ENCODE measurements at places on chromosomes 7 and 10.
A peak's percentile ranks its signal among the peaks of the same experiment; 100 is the strongest.

GRCh38 chr10:43350156-43350555 lies 21.3 kb upstream of the FXYD4 start:
- no peak for DNase-seq

DNA sequence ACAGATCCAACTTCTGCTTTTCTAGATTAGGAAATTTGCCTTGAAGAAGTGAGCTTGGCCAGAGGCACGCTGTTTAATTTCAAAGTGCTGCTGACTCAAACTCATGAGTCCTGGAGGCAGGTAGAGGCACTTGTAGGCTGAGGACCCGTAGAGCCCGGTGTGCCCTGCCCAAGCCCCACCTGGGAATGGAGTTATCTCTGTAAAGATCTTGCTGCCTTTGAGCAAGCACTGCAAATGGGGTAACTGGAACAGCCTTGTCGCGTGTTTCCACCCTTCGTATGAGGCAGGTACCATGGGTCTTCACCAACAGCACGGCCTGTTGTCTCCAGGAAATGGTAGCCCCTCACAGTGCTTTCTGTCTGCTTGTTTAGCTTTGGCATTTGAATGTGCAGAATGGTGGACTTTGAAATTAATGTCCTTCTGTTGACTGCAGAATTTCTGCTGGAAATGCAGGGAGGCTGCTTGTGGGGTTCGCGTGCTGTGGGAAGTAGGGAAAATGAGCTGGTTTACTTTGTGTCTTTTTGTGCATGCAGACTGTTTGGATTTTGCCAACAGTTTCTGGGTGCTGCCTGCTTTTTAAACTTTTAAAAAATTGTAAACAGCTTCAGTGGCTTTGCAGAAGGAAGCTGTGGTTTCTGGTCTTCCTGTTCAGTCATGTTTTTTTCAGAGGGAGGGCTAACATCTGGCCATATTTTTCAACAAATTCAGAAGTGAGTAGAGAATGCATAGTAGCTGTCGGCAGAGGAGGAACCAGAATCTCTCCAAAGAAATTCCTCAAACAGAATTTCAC lies 27.2 kb downstream of the CCM2 start:
- no peak for DNase-seq

GRCh38 chr7:82566752-82567151 lies 123.2 kb upstream of the CACNA2D1 start:
- DNase-seq, result no peak

DNA sequence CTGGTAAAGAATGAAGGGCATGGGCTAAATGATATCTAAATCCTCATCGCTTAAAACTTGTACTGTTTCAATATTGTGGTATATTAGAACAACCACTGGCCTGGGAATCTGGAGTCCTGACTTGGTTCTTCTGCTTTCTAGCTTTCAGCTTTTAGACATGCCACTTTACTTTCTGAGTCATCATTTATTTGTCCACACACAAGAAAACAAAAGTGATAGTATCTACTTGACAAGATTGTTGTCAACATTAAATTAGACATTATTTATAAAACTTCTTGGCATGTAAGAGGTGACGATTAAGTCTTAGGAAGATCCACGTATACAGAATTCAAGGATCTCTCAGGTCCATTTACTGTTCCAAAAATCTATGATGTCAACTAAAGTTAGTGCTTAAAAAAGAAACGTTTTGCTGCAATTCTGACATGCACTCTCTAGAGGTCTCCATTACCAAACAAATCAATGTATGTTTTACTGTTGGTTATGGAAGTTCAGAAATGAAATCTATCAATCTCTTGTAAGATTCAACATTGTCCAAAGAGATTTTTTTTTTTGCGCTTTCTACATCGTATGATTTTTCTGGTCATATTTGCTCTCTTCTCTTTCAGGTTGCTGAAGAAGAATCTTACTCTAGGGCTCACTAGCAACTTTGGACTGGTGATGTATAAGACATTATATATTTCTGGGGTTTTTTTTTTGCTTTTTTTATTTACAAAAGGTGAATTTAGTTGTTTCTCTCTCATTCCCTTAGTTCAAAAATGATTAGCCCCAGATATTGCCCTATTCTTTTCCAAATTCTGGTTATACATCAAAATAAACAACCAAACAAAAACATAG lies 53.6 kb upstream of the DYNC1I1 start:
- DNase-seq, result no peak

GRCh38 chr10:101840741-101841453 lies 2.7 kb downstream of the KCNIP2 start:
- DNase-seq, result peak; percentile 84

DNA sequence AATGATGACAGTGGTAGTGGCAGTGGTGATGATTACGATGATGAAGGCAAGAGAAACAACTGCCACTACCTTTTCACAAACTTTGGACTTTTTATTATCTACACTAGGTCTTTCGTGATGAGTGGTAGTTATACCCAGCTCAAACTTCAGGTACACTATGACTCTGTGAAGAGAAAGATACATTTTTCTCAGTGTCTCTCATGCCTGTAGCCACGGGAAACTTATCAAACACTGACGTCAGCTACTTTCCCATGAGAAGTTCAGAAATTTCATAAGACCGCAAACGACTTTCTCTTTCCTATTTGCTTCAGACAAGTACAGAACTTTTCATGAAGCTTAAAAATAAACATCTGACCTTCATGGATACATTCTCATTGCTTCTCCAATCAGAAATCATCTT lies 57.0 kb downstream of the CALD1 start:
- no peak for DNase-seq

DNA sequence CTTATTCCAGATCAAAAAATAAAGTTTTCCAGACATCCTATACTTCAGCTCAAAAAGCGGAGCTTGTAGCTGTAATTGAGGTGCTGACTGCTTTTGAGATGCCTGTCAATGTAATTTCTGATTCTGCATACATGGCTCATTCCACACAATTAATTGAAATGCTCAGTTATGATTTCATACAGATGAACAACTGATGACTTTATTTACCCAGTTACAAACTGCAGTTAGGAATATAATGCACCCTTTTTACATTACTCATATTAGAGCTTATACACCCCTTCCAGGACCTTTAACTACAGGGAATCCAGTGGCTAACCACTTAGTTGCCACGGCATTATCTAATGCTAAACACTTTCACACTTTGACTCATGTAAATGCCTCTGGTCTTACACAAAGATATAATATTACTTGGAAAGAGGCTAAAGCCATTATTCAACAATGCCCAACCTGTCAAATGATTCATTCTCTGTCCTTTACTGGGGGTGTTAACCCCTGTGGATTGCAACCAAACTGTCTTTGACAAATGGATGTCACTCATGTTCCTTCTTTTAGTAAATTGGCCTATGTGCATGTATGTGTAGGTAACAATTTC lies 147.3 kb downstream of the ZNF33B start:
- DNase-seq, result no peak

- peak; percentile 14 for DNase-seq
Measured at GRCh38 chr10:118805146-118805545, 50.4 kb upstream of the CACUL1 start.

DNA sequence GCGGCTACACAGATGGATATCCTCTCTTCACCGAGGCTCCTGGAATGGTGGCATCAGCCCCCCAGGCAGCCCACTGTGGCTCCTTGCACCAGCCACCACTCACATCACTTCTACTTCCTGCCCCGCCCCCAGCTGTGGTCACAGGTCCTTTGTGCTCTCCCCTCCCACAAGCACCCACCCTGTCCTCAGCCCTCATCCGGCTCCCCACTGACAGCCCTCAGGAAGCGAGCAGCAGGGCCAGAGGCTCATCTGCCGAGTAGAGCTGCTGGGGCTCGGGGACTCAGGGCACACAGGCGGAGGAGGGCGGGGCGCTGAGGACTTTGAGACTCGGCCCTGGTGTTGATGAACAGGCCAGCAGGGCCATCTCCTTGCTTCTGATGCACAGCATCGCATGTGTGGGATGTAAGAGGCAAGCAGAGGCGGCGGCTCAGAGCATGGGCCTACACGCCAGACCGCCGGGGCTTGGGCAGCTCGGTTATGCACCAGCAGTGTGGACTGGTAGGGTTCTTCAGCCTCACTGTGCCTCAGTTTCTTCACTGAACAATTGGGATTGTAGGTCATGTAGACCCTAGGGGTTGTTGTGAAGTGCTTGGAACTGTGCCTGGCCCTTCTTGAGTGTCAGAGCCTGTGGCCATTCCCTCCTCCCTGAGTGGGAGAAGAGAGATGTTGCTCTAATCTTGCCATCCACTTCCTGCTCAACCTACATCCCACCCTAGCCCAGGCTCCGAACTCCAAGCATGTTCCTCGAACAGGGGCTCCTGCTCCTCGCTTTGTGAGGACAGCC lies at the start of gene PRF1:
Gene PRF1, minus strand, starts transcription at position 77 of the 784 bp plus-strand sequence. CDS start 1,839 bp downstream, outside the sequence.
- no peak for DNase-seq

- no peak for DNase-seq
Measured at GRCh38 chr10:101226491-101227428, 2.5 kb downstream of the LBX1 start.

DNA sequence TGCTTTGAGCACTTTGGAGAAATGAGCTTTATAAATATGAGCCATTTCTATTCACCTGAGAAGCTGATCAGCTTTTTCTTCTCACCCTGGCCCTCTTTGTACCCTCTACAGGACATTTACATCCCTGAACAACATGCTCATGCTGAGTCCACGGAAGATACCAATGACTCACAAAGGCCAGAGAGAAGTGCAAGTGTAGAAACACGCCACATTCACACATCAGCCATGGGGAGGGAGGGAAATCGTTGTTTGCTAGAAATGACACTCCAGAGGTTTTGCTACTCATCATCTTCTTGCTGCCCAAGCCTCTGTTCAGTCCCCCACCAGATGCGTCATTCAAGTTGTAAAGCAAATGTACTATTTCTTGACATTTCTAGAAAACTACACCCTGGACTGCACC lies 2.8 kb upstream of the UCN3 start:
- DNase-seq, result no peak

DNA sequence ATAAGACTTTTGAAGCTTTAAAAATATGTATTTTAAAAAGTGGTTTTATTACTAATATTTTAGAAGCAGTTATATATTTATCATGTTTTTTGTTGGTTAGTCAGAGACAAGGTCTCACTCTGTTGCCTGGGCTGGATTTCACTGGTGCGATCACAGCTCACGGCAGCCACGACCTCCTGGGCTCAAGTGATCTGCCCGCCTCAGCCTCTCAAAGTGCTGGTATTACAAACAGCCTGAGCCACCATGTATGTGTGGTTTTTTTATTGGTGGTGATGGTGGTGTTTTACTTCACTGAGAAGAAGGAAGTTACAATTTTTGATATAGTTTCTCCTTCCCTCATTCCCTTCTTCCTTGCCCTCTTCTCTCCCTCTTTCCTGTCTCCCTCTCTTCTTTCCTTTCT lies 13.4 kb downstream of the NHLRC2 start:
- no peak for DNase-seq

DNA sequence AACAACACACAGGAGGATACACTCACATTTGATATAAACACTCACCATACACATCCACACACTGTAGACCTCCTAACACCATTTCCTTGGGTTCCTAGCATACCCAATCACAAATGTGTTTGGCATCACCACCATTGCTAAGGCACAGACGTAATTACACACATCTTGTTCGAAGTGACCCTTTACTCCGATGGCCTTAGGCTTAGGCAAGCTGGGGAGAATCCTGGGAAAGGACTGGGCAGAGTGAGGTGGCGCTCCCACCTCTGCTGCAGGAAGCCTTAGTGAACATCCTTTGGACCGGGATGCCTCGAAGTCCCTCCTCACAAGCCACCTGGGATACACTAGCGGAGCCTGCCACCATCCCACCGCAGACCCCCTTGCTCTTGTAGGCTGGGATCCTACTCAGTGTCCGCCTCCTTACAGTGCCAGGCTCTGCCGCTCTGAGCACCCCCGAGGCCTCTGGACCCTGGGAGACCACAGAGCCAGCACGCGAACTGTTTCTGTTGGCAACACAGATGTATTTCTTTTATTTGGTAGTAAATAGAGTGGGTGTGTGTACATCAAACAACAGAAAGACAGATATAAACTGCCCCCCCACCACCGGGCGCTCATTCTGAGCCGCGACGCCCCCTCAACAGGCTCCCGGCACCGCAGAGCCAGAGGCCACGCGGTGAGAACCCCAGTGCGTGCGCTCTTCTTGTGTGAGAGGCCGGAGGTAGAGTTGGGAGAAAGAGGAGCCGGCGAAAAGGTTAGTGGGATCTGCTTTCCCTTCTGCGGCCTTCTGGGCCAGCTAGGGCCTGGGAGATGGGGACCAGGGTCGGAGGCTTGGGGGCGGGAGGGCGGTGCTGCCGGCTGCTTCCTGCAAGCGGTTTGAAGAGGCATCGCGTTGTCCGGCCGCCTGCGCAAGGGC lies 5.9 kb upstream of the HMX2 start:
- no peak for DNase-seq

- no peak for DNase-seq
Measured at GRCh38 chr10:132764108-132764507, 21.8 kb downstream of the NKX6-2 start.

- DNase-seq, result no peak
Measured at GRCh38 chr7:191105-191980, 1.0 kb upstream of the FAM20C start.

DNA sequence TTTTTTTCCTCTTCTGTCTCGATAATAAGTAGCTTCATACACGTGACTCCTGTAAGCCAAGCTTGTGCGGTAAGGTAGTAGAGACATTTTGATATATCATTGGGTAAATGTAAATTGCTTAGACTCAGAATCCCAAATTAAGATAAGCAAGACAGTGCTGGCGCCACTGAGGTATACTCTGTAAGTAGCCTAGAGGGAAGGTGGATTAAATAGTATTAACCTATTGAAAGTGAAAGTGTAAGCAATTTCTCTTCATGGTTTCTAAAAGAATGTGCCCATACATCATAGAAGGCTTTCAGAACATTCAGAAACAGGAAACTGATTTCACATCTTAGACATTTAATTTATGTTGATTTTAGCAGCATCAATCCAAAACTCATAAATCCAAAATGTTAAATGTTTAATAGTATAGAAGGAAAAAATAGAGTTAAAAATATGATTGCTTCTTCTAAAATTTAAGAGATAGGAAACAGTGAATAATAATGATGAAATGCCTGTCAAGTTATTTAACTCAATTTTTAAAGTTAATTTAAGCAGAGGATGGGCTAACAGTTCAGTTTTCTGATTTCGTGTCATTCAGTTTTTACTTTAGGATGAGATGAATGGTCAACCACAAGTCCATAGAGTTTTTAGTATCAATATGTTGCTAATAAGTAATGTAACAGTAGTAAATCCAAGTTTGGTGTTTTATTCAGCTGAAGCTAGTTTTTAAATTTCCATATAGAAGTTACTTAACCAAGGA lies 36.8 kb downstream of the LRRC72 start:
- no peak for DNase-seq

GRCh38 chr10:35993591-35994515 lies 351.8 kb upstream of the FZD8 start:
- DNase-seq, result no peak

GRCh38 chr7:145884716-145885514 lies 231.7 kb upstream of the CNTNAP2 start:
- no peak for DNase-seq

- no peak for DNase-seq
Measured at GRCh38 chr7:83210479-83210878, 47.8 kb upstream of the PCLO start.

- no peak for DNase-seq
Measured at GRCh38 chr10:131676800-131677421, 223.9 kb upstream of the PPP2R2D start.

- DNase-seq, result no peak
Measured at GRCh38 chr7:116087291-116087690, 56.7 kb upstream of the TFEC start.
